ENCODE measurements at places on chromosomes 3 and 15. TPM values are rescaled to one million over a fixed set of nuclear protein-coding genes. Genes with fewer than 3 reads are reported as not detected.
A peak's percentile ranks its signal among the peaks of the same experiment; 100 is the strongest.

Gene CLRN1
- total RNA-seq: not detected

Gene MESP2
- 0.84 TPM for total RNA-seq

Gene ISG20
- 46.2 TPM for total RNA-seq

Gene SCG3
- total RNA-seq: 0.95 TPM

Gene DPPA4
- total RNA-seq: not detected

Gene CHST2
- 2.8 TPM for total RNA-seq

Gene CYP19A1
- not detected for total RNA-seq

Gene TNFSF10
- total RNA-seq: 136 TPM

Gene KNL1
- 8.0 TPM for total RNA-seq

Gene FBXL2
- 0.46 TPM for total RNA-seq

Gene KLHL6
- 1.9 TPM for total RNA-seq

DNA sequence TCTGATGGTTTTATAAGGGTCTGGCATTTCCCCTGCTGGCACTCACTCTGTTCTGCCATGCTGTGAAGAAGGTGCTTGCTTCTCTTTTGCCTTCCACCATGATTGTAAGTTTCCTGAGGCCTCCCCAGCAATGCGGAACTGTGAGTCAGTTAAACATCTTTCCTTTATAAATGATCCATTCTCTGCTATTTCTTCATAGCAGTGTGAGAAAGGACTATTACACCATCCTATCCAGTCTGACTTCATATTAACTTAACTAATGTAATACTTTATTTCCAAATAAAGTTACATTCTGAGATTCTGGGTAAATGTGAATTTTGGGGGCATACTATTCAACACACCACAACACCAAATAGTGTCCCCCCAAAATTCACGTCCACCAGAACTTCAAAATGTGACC lies 22.2 kb upstream of the MAP3K13 start:
- no peak for DNase-seq

GRCh38 chr3:111238885-111239284 lies 167.3 kb downstream of the NECTIN3 start:
- DNase-seq: no peak

DNA sequence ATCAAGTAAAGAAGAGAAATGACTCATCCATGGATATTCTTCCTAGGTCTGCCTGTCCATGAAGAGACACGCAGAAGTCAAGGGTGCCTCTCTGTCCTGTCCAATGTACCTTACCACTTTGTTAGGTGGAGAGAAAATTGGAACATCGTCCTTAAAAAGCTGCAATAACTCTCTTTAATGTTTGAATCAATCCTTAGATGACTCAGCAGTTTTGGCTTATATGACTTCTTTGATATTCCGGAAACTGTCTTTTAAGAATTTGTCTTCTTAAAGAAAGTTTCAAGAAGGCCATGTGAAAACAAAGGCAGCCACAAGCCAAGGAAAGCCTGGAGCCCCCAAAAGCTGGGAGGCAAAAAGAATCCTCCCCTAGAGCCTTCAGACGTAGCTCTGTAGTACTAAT lies 49.2 kb downstream of the MRPL3 start:
- DNase-seq: no peak

DNA sequence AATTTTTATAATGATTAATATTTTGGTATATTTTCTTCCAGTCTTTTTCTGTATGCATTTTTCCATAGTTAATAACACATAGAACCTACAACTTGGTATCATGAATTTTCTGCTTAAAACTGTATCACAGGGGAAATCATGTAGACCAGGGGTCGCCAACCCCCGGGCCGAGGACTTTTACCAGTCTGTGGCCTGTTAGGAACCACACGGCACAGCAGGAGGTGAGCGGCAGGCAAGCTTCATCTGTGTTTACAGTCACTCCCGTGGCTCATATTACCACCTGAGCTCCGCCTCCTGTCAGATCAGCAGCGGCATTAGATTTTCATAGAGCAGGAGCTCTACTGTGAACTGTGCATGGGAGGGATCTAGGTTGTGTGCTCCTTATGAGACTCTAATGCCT lies 54.7 kb downstream of the RPL22L1 start:
- DNase-seq: no peak

- DNase-seq: peak; percentile 42
Measured at GRCh38 chr3:134809427-134810051, 14.5 kb downstream of the EPHB1 start.

GRCh38 chr15:82129761-82130160 lies 83.9 kb upstream of the MEX3B start:
- DNase-seq: no peak

GRCh38 chr3:98556164-98557130 lies 24.7 kb downstream of the GPR15 start:
- DNase-seq: no peak

DNA sequence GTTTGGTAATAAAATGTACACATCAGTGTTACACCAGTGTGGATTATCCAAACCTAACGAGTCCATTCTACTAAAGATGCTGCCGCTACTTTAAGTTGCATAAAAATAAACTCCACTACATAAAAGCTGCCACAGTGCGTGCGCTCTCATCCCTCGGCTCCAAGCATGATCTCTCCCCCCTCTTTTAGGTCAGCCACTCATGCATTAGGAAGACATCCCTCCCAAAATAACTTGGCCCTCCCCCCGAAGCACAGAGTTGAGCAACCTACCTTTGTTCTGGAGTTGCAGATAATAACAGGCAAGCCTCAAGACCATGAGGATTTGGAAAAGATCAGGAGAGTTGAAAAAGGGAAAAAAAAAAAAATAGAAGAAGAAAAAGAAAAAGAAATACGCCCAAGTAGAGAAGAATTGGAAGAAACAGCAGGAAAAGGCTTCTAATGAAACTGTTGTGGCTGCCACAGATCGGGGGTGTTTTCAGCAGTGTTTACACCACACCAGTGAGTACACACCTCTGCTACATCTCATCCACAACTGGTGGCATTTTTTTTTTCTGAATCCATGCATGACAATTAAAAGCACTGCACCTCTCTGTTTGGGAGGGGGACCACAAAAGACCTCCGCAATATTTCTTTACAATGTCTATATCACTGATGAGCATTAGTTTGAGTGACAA lies 339.2 kb downstream of the FOXP1 start:
- DNase-seq: peak; percentile 57

- DNase-seq: no peak
Measured at GRCh38 chr3:107411779-107412178, 34.5 kb downstream of the CCDC54 start.

- no peak for DNase-seq
Measured at GRCh38 chr15:62844564-62845240, 197.8 kb upstream of the TPM1 start.

DNA sequence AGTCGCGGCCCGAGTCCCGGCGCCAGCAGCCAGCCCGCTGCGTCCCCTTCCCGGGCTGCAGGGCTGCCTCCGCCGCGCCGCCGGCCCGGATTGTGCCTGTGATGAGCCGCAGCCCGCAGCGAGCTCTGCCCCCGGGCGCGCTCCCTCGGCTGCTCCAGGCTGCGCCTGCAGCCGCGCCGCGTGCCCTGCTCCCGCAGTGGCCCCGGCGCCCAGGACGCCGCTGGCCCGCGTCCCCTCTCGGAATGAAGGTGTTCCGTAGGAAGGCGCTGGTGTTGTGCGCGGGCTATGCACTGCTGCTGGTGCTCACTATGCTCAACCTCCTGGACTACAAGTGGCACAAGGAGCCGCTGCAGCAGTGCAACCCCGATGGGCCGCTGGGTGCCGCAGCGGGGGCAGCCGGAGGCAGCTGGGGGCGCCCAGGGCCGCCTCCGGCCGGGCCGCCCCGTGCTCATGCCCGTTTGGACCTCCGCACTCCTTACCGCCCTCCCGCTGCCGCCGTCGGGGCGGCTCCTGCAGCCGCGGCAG lies 1.2 kb downstream of the CHST2 start:
- DNase-seq: peak; percentile 43

- DNase-seq: no peak
Measured at GRCh38 chr3:60652829-60653228, 598.4 kb downstream of the FHIT start.

DNA sequence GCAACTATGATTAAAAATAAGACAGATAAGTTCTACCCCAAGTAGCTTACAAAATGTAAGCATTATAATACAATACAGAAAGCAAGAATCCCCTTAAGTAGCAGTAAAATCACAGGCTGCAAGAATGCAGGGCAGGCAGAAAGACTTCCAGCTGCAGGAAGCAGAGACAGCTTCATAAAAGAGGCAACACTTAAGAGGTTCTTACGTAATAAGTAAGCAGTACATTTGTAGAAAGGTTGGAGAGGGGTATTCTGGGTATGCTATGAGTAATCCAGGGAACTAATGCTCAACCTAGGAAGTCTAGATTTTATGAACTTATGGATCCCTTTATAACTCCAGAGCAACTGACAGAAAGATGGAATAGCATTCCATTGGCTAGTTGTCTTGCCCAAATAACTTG lies 151.6 kb downstream of the IL5RA start:
- no peak for DNase-seq

DNA sequence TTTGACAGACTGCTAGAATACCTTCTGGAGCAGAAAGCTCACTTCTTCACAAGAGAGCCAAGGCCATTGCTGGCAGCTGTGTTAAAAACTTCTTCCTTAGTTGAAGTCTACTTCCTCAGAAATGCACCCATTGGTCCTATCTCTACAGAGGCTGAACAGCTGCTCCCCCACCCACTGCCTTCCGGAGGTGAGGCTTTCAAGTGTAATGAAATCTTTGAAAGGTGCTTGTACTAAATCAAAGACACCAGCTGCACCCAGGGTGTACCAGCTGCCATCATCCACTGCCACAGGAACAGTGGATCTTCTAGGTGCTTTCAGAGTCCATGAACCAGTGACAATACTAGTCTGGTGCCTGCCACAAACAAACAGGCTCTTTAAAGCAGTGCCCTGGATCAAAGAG lies 26.4 kb upstream of the HERC1 start:
- DNase-seq: peak; percentile 23

GRCh38 chr3:46954178-46954577 lies 22.4 kb downstream of the CCDC12 start:
- no peak for DNase-seq

- no peak for DNase-seq
Measured at GRCh38 chr15:68629519-68630210, 50.9 kb downstream of the CORO2B start.

GRCh38 chr15:74954515-74954914 lies 2.1 kb downstream of the RPP25 start:
- no peak for DNase-seq

DNA sequence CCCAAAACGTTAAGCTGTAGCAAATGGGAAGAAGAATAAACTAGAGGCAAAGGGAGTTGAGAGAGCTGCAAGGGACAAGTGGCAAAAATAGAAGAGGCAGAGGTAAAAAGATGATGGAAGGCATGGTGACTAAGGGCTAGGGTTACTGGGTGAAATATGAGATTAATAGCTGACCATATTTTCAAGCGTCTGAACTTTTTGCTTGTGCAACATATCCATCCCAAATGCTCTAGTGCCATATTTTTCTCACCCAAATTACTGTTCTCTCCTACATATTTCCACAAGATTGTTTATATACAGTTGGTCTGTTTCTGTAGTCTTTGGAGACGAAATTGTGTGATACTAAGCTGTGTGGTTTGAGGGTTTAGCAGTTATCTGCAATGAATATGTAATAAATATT lies 145.5 kb downstream of the GMNC start:
- no peak for DNase-seq

DNA sequence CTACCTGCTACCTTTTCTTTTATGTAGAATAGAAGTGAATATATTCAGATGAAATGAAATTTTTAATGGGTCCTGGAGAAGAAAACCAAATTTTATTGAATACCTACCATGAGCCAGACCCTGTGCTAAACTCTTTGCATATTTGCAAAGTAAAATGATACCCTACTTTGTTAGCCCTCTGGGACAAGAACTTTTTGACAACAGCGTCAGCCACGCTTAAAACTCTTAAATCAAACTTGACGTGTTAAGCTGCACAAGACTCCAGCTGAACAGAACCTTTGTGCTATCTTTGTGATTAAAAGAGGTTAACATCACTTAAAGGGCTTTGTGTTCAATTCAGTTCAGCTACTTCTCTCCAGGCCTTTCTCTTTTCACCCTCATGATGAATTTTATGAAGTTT lies 316.5 kb downstream of the MEX3B start:
- DNase-seq: no peak

- DNase-seq: no peak
Measured at GRCh38 chr3:126110431-126111125, 26.7 kb upstream of the SLC41A3 start.

GRCh38 chr3:13480340-13481318 lies 523 bp downstream of the HDAC11 start:
- peak; percentile 58 for DNase-seq

- DNase-seq: no peak
Measured at GRCh38 chr3:32056559-32057290, 49.7 kb upstream of the GPD1L start.

GRCh38 chr3:113158171-113158570 lies 53.2 kb upstream of the BOC start:
- DNase-seq: no peak

DNA sequence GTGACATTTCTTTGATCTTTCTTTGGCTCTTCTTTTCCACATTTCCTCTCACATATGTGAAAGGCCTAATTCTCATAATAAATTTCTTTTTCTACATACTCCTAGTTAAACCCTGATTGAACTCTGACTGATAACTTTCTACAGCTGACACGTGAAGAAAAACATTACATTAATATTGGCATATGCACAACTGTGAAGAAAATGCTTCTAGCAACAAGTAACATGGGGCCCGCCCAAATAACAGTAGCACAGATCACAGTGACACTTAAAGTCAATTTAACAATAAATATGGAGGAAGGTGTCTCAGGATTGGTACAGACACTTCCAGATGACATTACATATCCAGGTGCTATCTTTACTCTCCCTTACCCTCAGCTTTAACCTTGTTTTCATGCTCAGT lies 317.6 kb upstream of the ZNF385D start:
- no peak for DNase-seq

DNA sequence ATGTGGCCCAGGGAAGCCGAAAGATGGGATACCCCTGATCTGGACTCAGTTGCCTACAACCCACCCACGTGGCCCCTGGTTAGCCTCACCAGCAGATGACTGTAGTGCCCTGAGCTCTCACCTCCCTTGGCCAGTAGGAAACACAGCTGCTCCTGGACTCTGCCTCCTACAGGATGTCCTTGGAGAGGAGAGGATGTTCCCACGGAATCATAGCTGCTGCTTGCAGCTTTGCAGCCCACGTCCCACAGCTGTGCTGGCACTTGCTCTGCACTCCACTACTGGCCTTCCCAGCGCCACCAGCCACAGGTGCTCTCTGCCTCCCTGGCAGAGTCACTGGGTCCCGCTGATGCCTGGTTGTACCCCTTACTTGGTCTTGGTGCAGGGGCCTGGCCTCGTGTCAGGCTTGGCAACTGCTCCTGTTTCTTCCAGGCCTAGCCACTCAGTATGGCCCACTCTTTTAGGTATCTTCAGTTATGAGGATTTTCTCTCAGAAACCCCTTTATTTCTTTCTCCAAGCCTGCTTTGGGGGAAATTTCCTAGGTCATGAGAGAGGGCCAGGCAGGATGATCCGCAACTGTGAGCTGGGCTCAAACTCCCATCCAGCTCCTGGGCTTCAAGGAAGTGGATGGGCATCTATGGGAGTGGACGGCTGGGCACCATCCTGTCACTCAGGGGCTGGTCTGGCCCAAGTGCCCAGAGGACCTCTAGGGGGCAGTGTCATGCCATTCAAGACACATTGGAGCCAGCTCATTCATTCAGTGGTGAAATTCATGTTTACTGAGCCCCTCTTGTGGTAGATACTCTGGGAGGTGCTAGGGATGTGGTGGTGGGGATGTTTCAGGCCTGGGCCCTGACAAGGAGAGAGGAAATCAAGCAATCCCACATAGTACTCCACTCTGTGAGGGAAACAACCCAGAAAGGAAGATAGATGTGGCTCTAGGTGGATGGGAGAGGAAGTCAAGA lies 16.2 kb upstream of the VILL start:
- peak; percentile 71 for DNase-seq

All from left colon (tissue), 2 donors.